NCI-H345 (cell line): ENCODE measurements at places on chromosomes 2 and 18.

GRCh38 chr2:240997141-240997855 lies 1.1 kb upstream of the SNED1 start:
- DNase-seq = no peak

DNA sequence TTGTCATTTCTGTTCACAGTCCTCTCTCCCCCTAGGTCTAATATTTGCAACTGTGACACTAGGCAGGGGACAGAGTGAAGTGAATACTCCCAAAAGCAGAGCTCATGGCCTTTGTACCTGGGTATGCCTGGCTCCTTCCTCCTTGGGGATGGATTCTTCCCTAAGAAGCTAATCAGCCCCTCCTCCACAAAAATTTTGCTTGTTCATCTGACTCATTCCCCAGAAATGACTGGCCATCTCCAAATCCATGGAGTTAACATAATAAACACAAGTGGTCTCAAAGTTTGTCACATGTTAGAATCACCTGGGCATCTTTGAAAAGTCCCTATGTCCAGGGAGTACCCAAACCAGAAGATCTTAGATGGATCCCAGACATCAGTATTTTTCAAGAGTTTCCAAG lies 65.3 kb downstream of the SUCLG1 start:
- no peak for DNase-seq

DNA sequence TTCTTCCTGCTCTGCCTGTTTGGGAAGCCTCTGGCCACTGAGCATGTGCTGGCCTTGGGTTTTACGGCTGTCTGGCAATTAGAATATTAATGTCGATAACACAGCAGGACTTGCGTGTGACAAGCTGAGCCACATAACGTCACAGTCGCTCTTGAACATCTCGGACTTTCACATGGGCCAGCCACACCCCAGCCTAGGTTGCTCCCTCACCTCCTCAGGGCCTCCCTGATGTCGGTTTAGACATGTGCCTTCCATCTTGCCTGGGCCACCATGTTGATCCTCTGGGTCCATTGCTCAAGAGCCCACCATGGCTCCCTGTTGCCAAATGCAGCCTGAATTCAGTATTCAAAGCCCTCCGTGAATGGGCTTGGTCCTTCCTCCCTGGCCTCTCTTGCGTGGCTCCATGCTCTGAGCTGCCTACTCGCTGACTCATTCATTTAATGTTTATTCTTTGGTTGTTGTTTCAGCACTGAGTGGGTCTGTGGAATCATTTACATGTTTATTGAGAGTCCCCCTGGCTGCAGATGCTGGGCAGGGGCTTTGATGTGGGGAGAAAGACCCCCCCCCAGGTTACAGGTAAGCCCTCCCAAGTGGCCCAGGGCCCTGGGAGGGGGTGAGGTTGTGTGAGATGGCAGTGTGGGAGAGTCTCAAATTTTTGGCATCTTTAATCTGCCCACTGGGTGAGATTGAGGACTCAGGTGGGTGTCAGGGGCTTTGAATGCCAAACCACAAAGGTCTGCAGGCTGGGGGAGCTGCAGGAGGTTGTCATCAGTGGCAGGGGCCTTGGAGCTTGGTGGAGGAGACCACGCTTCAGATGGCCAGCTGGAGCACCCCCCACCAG lies 62.0 kb downstream of the ODC1 start:
- DNase-seq = no peak

GRCh38 chr2:55073000-55073983 lies 23.0 kb upstream of the RTN4 start:
- DNase-seq = no peak
